Smooth muscle cell of bladder (primary cell): ENCODE measurements at places on chromosomes 3 and 15. TPM values are rescaled to one million over a fixed set of nuclear protein-coding genes. Genes with fewer than 3 reads are reported as not detected.

The PLA2G4B gene
- total RNA-seq, result 0.71 and 0.92 TPM in 2 replicates

The GOLGA8S gene
- under 0.01 TPM in 2 replicates for total RNA-seq

The MYZAP gene
- under 0.01 and 0.18 TPM in 2 replicates for total RNA-seq

The KCNAB1 gene
- under 0.01 and 0.43 TPM in 2 replicates for total RNA-seq
